NCI-H1694 treated with DMSO at 0.1 percent for 48 hours (cell line): ENCODE measurements at places on chromosomes 3 and 15.

DNA sequence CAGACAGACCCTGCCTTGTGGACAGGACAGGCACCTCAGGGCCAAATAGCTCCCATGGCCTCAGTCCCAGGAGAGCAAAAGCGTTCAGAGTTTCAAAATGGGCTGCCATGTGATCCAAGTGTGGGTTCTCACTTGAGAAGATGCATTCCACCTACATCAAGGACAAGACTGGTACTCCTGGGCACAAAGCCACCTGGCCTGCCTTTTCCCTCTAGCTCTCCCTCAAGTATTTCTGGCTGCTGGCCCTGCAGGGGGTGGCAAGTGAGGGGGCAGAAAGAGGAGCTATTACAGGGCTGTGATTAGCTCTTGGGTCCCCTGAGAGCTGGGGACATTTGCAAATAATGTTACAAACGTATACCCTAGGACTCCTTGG, 6.5 kb upstream of the COL7A1 start:
- no peak for DNase-seq

DNA sequence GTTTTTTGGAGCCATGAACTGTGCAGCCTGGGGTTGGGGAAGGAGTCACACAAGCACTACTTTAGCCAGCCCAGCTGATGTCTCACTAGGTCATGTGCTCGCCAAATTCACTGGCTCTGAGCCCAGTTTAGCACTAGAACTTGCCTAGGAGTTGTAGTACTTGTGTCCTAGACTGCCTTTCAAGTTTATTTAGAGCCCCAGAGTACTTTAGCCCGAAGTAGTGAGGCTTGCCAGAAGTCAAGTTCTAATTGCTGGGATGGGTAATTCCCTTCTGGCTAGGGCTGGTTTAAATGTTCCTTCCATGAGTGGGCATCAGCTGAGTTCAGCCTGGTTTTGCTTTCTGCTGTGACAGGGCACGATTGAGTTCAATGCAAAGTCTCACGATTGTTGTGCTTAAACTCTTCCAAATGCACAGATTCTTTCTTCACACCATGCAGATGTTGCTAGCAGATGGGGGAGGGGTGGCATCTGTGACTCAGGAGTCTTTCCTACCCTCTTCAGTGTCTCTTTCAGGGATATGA, 228.2 kb upstream of the ZPLD1 start:
- DNase-seq, result no peak

DNA sequence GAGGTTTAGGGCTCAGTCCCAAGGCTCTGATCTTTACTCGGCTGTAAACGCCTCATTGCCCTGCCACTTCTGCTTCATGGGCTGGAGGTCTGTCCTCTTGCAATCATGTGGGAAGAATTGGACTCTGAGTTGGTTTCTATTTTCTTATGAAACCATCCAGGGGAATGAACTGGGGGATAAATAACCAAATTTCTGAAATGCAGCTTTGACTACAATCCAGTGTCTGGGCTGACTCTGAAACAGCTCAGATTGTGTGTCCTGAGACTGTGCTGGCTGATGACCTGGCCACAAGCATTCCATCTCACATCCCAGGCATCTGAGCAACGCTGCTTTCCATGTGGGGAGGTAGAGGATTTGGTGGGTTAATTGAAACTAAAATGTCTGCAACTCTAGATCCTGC, 71.0 kb upstream of the GALNT15 start:
- no peak for DNase-seq

DNA sequence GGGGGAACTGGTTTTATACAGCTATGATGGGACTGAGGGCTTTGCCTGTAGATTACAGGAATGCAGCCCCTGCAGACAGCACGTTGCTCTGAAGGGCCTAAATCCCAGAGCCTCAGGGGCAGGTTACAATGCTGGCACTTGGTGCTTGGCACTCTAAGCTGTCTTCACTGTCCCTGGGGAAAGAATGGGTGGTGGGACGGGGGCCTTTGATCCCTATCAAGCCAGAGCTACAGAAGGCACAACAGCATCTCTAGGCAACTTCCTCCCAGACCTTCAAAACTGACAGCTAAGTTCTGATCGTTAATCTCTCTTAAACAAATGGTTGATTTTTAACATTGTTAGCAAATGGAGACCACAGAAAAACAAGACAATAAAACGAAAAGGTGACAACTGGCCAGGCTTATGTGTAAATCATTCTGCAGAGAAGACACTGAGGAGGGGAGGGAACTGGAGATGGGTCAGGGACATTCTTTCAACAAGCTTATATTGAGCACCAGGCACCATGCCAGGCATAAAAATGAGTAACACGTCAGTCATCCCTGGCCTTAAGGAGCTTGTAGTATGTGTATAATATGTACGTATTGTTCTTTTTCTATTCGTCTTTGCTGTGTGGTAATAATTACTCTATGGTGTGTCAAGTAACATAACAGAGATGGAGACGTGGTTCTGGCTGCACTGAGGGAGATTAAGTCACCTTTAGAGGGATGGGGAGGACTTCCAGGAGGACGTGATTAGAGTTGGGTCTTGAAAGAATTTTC, 49.1 kb downstream of the CA12 start:
- DNase-seq, result no peak

DNA sequence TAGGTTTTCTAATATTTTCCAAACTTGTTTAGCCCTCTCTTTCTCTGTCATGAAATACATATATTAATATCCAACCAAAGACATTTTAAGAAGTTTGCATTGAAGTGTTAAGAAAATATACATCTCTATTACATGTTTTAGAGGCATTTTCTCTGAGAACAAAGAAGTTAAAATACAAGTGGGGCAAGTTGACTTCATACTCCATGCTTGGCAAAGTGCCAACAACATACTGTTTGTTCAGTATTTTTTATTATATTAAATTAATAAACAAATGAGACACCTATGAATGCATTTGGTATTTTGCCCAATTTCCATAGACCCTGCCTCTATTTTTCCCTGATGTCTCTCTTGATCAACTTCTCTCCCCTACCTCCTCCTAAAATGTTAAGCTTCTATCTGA, 232.8 kb upstream of the MRPL3 start:
- no peak for DNase-seq

DNA sequence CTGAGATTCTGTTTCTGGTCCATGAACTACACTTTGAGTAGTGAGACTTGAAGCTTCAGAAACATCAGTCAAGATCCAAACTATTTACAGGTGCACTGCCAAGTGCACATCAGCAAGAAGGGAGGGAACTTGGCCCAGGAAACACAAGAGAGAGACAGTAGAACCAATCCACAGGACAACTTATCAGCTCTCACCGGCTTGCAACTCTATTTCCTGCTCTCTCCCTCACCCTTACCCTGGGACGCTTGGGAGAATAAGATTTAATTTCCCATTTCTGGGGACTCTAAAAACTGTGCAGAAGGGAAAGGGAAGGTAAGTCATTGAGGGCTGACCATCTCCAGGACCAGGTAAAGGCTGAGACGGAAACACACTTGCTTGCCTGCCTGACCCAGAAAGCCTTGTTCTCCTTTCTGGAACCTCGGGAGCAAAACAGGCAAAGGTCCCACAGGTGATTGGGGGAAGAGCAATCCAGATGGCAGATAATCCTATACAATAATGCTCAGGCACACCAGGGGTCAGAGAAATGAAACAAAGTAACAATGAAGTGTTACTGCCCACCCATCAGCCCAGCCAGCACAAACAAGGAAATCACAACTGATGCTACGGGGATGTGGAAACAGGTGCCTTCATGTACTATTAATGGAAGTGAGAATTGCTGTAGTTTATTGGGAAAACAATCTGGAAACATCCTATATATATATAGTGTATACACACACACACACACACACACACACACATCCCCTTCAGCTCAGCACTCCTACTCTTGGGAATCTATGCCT, 154.4 kb downstream of the XXYLT1 start:
- DNase-seq, result no peak
